ENCODE measurements at places on chromosomes 1 and 21.

- DNase-seq, result no peak
Measured at GRCh38 chr1:47664356-47664755, 226.5 kb downstream of the FOXD2 start.

GRCh38 chr1:40257313-40257687 is 736 bp upstream of the ZMPSTE24 start:
- no peak for DNase-seq

- DNase-seq, result no peak
Measured at GRCh38 chr1:23401313-23401712, 23.2 kb downstream of the TCEA3 start.

GRCh38 chr1:16189921-16190621 is 22.4 kb downstream of the ARHGEF19 start:
- no peak for DNase-seq

DNA sequence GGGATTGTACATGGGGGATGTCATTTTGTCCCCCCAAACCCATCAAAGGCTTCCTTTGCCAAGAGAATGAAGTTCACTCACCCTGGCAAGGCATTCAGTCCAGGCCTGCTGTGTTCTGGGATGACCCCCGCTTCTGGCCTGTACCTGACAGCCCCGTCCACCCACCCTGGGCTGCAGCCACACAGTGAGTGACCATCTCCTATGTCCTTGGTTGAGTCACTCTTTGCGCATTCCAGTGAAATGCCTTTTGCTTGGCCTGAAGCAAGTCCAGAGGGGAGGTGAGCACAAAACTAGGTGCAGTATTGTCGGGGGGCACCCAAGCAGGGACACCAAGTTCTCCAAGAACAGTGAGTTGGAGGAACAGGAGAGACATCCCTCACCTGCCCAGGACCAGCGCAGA is 10.2 kb downstream of the TMPRSS3 start:
- no peak for DNase-seq

DNA sequence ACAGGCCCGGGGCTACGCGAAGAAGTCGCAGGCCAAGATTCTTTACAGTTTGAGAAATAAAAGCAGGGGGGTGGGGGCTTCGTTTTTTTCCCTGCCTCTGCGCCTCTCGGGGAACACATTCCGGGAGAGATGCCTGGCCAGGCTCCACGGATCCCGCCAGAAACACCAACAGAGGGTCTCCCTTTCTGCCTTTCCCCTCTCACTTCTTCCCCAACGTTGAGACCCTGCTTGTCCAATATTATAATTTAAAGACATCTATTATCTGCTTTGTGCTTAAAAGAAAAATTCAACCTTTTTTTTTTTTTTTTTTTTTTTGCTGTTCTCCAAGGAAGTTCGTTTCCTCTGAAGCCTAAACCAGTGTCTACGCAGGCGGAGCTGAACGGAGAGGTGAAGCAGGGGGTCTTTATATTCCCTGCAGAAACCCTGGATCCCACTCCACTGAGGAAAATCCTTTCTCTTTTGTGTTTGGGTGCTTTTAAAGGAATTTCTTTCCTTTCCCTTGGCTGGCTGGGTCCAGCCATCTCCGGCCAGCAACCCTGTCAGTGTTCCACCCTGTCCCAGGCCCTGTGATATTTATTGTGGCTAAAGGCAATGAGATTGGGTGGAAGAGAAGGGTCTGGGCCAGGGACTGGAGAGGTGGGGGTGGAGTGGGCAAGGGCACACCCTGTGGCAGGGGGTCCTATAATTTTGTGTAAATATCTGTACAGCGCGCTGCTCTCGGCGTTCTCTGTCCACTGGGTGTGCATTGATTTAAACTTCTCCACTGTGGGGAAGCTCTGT is 2.2 kb downstream of the FOXD2 start:
- DNase-seq, result no peak

GRCh38 chr1:17846341-17846740 is 91.2 kb downstream of the ACTL8 start:
- no peak for DNase-seq

DNA sequence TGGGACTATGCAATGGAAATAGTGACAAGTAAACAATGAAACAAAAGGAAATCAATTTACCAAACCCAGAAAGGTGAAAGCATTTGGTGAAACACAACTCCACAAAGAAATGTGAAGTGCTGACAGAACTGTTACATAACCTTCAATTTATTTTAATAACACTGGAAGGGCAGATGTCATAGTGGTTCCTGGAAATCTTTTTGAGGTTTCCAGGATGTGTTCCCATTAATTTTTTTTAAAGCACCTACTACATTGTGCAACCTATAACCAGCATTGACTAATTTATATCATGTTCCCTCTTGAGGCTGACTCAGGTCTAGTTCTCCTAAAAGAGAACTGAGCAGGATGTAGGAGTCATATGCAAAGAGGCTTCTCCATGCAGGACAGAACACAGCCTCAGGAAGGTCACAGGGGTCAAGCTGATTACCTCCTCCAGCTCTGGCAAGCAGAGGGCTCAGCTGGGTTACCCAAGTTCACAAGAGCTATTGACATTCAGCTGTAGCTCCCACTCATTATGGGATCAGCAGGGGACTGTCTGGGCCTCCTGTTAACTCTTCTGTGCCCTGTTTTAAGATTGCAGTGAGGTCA is 157.1 kb upstream of the NRIP1 start:
- no peak for DNase-seq

DNA sequence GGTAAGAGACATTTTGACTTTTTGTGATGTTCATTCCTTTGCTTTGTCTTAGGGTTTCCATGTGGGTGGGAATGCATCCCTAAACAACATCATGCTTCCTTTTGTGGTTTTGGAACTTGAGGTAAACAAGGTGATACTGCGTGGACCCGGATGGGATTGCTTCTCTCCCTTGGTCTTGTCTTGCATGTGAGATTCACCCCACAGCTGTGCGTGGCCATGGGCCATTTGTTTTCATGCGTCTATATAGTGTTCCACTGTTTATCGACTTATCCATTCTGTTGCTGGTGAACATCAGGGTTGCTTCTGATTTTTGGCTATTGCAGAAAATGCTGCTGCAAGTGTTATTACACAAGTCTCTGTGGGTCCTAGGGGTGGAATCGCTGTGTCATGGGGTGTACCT is 21.1 kb downstream of the CRYAA start:
- DNase-seq, result no peak

GRCh38 chr1:77658271-77658670 is 24.2 kb downstream of the ZZZ3 start:
- no peak for DNase-seq

GRCh38 chr1:34785231-34785874 is 4.3 kb downstream of the GJB3 start:
- DNase-seq, result no peak

- no peak for DNase-seq
Measured at GRCh38 chr1:84505493-84506001, 639 bp upstream of the SPATA1 start.

- no peak for DNase-seq
Measured at GRCh38 chr1:226337276-226337875, 28.4 kb upstream of the LIN9 start.

- DNase-seq, result no peak
Measured at GRCh38 chr1:201429736-201430501, 8.4 kb upstream of the TNNI1 start.

- no peak for DNase-seq
Measured at GRCh38 chr1:202241376-202242079, 47.9 kb downstream of the LGR6 start.

GRCh38 chr1:168084396-168085231 is 52.1 kb downstream of the GPR161 start:
- DNase-seq, result no peak

DNA sequence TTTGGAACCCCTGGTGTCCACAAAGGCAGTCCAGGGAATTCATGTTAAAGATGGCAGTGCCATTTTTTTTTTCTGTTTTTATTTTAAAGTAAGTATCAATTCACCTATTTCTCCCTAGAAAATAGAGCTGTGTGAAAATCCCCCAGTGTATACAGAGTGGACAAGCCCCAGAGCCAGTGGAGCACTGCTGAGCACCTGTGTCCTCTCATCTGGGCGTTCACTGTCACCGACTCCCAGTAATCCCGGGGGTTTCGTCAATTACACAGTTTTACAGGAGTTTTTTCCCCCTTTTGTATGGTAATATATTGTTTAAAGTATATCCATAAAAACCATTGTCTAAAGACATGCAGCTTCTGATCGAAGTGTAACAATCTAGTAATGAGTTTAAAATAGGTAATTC is 175.8 kb downstream of the SDCCAG8 start:
- DNase-seq, result no peak

DNA sequence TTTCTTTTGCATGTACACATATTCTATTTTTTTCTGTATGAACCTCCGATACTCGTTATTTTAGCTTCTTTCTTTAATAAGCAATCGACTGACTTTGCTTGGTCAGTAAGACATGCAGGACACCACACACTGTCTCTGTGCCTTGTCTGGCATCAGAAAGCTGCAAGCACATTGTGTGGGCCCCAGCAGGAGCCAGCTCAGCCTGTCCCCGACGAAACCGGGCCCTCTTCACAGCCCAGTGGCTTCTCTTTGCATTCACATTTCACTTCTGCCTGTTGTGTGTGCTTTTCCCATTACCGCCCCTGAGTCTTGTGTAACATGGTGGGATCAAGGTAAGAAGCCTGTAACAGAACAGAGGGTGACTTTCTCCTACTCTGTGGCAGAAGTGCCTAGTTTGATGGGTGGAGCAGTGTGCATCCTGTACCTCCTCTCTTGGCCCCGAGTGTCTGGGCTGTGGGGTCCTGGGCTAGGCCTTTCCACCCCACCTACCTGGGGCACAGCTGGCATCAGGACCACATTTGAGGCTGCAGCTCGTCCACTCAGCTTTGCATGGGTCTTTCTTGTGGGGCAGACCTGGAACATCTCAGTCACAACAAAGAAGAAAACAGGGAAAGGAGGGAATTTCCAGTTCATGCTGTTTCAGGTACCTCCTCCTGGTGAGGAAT is 118.9 kb upstream of the COL6A1 start:
- DNase-seq, result no peak

- DNase-seq, result no peak
Measured at GRCh38 chr1:42750041-42750440, 10.0 kb upstream of the CLDN19 start.

DNA sequence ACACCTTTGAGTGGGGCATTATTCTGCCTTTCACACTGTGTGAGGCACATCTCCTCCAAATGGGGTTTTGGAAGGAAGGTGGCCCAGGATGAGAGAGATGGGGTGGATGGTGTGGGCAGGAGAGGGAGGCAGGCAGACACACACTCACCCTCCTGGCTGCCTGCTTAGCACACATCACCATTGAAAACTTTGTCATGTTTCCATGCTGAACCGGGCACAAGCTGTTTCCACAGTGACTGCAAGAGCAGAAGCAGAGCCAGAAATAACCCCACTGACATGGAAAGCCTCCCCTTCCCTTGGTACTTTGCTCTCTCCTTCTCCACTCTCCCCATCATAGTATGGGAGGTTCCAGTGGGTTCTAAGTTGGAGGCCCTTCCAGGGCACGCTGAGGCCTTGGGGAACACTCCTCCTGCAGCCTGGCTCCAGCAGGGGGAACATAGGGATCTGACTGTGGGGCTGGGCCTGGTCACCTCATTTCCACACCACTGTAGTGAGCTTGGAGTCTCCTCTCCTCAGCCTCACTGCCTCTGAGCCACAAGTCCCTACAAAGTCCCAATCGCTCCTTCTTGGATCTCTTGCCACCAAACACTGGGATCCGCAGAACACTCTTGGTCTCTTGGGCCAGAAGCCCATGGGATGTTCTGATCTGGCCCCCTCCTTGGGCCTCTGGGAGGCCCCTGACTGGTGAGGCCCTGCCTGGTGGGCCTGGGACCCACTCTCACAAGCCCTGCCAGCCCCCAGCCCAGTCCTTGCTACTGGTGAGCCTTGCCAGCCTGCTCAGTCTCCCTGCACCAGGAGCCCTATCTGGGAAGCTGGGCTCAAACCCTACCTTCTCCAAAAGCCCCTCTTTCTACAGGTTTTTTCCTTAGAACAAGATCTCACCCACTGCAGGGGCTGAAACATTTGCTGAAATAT is 163.0 kb upstream of the EDN2 start:
- no peak for DNase-seq

DNA sequence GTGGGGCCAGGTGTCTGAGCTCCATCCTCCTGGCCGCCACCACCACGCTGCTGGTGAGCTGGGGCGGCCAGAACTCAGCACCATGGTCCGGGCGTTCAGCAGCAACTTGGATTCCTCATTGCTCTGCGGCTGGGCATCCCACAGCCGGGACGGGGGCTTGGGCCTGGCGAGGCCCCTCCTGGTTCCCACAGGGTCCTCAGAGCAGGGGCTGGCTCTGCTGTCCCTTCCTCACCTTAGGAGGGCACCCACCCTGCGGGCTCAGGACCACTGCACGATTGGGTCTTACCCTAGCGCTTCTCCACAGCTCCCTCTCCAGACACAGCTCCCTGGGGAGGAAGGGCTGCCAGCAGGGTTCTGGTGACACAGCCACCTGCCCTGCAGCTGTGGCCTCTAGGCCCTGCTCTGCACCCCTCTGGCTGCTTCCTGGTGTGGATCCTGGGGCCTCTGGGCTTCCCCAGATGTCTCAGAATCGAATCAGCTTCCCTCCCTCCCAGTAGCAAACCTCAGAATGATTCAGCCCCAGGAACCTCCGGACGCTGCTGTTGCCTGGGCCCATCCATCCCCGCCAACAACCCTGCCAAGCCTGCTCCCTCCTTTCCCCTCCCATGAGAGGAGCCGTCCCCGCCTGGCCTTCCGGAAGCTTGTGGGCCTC is 25.0 kb downstream of the CRYAA start:
- no peak for DNase-seq

GRCh38 chr1:180918519-180918918 is 5.8 kb downstream of the KIAA1614 start:
- DNase-seq, result no peak

DNA sequence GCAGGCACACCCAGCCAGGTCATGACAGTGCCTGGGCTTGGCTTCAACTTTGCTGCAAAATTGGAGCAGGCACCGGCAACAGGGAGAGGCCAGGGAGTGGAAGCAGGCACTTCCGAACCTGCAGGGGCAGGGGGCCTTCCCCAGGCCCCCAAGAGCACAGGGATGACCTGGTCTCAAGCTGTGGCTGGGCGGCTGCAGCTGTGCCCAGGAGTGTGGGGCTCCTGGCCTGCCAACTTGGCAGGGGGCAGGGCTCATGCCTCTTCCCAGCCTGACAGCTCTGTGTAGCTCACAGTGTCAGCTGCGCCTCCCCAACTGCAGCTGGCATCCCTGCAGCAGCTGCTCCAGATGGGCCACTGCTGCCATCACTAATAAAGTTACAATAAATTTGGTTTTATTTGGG is 51.5 kb upstream of the SCYL3 start:
- no peak for DNase-seq

- no peak for DNase-seq
Measured at GRCh38 chr1:53361541-53361961, 33.7 kb upstream of the LRP8 start.

GRCh38 chr1:151416231-151416630 is 16.9 kb downstream of the PSMB4 start:
- no peak for DNase-seq

All from GOT3 (cell line).